HTR-8/SVneo (cell line): ENCODE measurements at places on chromosomes 2 and 18.

DNA sequence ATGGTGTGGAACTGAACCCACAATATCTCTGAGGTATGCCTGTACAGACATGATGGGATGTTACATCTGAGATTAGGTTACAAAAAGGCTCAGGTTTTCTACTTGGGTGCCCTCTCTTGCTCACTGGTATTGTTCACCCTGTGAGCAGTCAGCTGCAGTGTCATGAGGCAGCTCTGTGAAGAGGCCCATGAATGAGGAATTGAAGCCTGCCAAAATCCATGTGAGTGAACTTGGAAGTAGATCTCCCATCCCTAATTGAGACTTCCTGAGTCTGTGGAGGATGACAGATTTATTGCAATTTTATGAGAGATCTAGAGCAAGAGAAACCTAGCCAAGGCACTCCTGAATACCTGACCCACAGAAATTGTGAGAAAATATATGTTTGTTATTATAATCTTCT is 404.9 kb upstream of the ZEB2 start:
- no peak for DNase-seq

- DNase-seq = no peak
Measured at GRCh38 chr2:72153924-72154323, 6.3 kb upstream of the CYP26B1 start.

DNA sequence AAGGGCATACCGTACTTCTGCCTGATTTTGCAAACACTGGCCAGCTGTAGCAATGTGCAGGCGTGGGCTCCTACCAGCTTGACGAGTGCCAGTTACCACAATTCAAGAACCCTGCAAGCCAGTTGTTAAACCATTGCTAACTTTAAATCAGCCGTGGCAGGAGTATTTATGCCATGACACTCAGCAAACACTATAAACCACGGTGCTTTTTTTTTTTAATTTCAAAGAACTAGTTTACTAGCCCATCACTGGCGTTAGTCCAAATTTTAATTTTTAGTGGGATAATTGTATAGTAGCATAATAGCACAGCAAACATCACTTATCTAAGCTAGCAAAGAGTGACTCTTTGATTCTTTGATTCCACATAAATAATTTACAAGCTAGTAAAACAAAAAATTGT is 111.1 kb downstream of the COL4A4 start:
- DNase-seq = no peak

DNA sequence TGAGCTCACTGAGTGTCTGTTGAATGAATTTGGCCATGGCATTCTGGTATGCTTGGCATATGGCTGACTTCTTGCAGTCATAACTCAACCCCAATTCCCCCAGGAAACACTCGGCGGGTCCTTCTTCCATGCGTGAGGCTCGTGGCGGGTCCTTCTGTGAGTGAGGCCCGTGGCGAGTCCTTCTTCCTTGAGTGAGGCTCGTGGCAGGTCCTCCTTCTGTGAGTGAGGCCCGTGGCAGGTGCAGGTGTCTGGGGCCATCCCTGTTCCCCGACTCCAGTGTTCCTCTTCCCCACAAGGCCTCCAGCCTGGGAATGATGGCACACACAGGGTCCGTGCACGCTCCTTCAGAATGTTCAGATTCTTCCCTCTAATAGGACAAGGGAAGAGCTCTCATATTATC is 169.0 kb downstream of the EIPR1 start:
- DNase-seq = no peak

DNA sequence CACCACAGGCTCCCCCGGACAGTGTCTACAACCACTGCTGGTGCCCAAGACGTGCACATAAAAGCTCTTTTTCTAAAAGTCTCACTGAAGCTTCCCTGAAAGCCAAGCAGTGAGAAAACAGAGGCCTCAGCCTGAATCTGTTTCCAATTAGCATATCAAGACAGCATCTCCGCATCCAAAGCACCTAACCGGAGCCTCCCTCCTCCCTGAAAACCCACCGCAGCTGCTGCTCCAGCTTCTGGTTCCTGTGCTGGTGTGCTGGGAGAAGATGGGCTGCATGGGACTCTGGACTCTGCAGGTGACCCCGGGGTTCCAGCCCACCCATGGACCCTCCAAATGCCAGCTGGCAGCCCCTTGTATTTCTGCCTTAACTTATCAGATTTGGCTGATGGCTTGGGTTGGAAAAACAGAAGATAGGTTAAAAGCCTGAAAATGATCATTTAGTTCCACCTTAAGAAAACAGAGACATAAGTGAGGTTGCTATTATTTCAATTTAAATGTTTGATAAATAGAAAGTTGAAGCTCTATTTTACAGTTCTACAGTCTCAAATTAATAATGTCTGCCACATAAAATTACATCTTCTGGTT is 103.3 kb downstream of the TMEM18 start:
- no peak for DNase-seq

DNA sequence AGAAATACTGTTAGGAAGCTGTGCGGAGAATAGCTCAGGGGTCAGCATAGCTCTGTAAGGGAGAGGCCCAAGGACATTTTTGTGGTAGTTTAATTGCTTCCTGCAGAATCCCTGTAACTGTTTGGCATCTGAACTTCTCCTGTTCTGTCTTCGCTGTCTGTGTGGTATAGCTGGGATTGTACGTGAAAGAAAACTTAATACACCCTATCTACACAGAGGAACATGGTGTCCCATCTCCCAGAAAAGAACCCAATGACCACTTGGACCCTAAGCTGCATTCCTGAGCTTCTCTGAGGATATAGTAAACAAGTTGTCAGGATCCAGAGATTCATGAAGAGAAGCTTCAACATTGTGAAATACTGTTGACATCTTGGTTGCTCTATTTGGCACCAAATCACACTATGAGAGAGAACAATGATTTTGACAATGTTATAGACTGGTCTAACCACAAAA is 81.3 kb downstream of the CDC42EP3 start:
- DNase-seq = peak; percentile 75

DNA sequence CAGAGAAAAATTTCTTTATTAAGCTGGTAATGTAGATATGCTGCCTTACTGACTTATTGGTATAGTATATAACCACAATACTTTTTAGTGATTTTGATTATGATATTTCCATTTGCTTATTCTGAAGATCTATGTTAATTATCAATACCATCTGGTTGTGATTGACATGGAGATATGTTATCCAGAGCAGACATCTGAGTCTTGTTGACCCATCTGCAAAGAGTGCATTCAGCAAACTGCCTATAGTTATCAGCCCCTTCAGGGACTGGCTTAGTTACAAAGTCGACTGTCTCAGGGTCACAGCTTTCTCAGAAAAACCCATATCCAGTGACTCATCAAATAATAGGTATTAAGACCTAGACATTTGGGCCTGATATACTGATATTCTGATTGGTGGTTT is 475.7 kb downstream of the DSC3 start:
- no peak for DNase-seq

GRCh38 chr18:30485078-30485477 is 557.5 kb downstream of the DSC3 start:
- DNase-seq = no peak

DNA sequence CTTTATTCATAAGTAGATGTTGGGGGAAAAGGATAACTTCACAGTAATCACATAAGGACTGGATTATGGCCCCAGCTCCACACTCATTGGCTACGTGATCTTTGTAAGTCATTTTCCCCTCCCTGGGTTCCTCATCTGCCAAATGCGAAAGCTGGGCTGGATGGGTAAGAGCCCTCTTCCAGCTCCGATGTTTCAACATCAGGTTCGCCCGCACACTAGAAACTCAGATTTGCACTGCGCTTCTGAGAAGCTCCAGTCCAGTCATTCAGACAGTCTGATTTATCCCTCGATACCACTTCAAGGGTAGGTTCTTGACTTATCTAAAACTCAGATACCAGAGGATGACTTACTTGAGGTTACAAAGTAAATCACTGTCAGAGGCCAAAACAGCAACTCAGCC is 31.0 kb upstream of the RMDN2 start:
- no peak for DNase-seq

DNA sequence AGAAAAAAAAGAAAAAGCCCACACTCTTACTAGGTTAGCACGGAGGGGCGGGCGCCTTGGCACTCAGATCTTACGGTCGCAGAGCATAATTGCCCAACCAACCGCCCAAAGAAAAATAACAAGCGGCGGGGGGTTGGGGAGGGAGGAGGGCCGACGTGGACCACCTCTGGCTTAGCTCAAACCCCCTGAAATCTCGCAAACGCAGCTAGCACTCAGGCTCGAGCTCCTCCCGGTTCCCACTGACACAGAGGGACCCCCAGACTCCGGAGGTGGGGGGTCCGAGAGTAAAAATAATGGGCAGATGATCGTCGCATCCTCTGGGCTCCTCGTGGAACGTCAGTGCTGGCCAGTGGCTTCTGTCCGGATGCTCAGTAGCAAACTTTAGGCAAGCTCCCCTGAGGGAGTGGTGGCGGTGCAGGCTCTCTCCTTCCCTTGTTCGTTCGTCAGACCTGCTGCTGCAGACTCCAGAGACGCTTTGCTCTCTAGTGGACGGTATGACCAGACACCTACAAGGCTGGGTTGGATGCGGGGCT is 12.0 kb downstream of the CATIP start:
- no peak for DNase-seq

DNA sequence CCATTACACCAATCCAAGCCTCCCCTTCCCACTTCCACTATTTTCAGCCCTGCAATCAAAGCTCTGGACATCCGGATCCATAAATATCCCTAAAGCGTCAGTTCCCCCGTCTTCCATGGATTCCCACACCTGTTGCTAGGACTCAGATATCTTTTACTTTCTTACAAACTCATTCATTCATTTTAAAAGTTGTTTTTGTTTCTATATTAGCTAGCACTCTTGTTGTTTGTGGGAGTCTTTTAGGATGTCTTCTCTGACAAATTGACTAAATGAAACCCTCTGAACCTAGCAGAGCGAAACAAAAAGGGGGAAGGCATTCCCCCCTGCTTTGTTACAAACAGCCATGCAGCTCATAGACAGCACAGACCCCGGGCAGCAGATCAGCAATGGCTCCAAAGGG is 9.0 kb upstream of the NBAS start:
- no peak for DNase-seq

GRCh38 chr2:174024524-174025270 is 59.5 kb upstream of the SP3 start:
- no peak for DNase-seq

- no peak for DNase-seq
Measured at GRCh38 chr2:66470199-66470598, 35.3 kb downstream of the MEIS1 start.

DNA sequence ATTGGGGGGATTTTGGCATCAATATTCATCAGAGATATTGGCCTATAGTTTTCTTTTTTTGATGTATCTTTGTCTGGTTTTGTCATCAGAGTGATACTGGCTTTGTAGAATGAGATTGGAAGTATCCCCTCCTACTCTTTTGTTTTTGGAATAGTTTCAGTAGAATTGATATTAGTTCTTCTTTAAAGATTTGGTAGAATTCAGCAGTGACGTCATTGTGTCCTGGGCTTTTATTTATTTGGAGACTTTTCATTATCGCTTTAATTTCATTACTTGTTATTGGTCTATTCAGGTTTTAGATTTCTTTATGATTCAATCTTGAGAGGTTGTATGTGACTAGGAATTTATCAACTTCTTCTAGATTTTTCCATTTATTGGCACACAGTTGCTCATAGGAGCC is 825.5 kb upstream of the NXPH2 start:
- no peak for DNase-seq

DNA sequence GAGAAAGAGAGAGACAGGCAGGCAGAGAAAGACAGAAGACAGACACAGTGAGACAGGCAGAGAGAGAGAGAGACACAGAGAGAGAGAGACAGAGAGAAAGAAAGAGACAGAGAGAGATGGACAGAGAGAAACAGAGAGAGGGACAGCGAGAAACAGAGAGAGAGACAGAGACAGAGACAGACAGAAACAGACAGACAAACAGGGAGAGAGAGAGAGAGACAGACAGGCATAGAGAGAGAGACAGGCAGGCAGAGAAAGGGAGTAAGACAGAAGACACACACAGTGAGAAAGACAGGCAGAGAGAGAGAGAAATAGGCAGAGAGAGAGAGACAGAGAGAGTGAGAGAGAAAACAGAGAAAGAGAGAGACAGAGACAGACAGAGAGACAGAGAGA is 105.3 kb upstream of the ANKRD30BL start:
- no peak for DNase-seq

- DNase-seq = no peak
Measured at GRCh38 chr18:75293591-75293990, 83.0 kb downstream of the TSHZ1 start.

DNA sequence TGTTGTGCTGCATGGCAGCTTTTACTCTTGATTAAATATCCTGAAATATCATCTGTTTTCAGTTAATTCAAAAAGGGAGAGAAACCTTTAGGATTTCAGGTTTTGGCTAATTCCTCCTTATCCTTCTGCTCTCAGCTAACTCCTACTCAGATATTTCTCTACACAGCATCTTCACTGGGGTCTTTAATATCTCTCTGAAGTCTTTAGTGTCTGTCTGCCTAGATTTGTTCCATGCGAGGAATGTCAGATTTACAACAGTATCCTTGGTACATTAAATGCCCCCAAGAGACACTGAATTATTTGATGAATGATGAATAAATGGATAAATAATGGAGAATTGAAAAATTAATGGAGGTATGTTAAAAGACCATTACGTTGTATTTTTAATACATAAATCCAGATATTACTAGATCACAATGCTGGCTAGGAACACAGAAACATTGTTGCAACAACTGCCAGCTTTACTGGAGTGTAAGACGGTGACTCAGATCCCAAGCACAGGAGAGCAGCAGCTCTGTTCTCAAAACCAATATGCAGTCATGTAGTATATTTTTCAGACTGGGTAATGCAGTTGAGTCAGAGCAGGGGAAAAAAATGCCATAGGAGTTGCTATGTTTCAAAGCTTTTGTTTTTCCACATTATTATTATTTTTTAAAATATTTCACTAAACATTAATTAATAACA is 388.0 kb upstream of the SYT4 start:
- DNase-seq = peak; percentile 1

GRCh38 chr2:12514631-12515437 is 201.9 kb upstream of the TRIB2 start:
- DNase-seq = no peak

DNA sequence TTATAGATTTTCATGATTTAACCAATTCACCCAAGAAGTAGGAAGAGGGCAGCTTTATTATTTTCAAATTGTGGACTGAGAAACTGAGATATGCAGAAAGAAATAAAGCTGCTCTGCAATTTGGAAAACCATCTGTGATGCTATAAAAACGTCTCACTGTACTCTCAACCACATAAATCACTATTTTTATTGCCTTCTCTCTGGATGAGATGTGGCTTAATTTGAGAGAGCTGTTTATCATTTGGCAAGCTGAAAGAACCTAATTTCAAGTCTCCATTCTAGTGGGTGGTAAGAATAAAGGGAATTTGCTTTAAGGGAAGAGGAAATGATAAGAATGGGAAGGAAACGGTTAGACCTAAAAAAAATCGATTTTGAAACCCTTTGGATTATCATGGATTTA is 49.9 kb upstream of the CYP1B1 start:
- DNase-seq = no peak

GRCh38 chr2:220704810-220705209 is 867.3 kb downstream of the EPHA4 start:
- no peak for DNase-seq

- DNase-seq = no peak
Measured at GRCh38 chr18:76153691-76154090, 341.4 kb downstream of the ZNF516 start.

- DNase-seq = no peak
Measured at GRCh38 chr2:25400169-25400568, 58.4 kb upstream of the DNMT3A start.
